Stimulated activated naive B cell treated with anti-CD40 and anti-IgM and Interleukin-4, amounts not matched to agents 10 μg/mL and 1 μg/mL and 100 μg/mL, for 72 hours (primary cell): ENCODE measurements at places on chromosomes 7 and 10.

DNA sequence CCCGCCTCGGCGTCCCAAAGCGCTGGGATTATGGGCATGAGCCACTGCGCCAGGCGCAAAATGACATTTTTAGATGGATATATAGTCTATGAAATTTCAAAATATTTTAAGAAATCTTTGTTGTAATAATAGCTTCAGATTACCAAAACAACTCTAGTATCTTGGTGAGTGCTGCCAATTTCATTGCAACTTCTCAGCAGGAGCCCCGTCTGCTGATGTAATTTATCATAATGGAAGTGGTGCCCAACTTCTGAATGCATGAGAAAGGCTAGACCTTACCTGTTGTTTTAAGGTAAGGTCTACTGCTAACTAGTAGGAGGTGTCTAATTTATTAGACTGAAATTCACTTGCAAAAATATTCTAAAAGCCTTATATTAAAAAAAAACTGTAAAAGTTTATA lies 20.0 kb downstream of the PDSS1 start:
- DNase-seq, result no peak

- DNase-seq, result no peak
Observed at GRCh38 chr10:8138471-8138870, 84.0 kb downstream of the GATA3 start.

DNA sequence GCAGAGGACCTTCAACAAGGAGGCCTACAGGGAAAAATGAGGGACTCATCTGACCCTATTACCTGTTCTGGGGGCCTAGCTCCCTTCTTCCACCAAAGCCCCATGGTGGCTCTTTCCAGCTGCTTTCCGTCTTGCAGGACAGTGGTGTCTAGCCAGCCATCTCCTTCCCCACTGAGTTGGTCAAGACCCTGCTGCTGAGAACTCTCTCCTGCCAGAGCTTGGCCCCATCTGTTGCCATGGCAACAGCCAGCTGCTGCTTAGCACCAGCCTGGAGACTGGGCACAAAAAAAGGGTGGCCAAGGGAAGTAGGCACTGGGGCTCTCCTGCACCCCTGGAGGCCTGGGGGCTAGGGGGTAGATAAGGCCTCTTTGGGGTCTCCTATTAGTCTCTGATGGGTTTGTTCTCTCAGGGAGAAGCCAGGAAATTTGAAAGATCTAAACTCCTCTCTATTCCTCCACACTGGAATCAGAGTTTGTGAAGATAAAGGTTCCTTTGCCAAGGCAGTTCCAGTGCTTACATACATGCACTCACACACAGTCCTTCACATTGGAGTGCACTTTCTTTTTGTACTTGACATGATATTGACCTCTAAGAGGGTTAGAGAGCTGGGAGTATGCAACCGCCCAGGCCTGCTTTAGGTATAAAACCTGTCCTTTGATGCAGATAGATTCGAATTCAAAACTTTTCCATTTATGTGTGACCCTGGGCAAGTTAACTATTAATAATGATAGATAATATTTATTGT lies 15.8 kb downstream of the TSPAN33 start:
- DNase-seq, result no peak

DNA sequence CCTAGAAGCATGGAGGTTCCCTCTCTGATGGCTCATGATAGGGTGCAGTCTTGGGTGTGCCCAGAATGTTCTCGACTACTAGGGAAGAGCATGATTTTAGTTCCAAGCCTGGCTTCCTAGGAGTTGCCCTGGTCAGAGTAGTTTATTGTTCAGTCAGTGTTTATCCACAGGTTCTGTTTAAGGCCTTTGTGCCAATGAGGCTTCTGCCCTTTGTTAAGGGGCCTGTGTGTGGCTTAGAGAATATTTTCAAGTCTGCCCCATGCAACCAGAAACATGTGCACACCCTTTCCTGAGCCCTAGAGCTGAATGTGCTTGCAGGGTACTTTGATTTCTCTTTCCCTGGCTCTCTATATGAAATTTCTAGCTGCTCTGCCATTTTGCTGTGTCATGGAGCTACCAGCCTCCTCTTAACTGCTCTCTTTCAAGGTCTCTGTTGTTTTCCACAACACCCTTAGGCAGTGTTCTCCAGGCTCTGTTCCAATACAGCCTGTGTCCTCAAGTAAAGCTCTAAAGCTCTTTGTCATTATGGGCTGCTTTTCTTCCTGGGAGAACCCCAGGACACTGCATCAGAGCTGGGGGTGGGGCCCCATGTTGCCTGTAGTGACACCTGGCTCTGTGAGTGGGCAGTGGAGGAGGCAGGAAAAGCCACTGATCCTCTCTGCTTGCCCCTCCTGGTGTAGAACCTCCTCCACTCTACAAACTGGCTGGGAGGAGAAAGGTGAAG lies 34.1 kb upstream of the TSPAN33 start:
- DNase-seq, result no peak

- DNase-seq, result no peak
Observed at GRCh38 chr10:78768876-78769275, 299.9 kb upstream of the ZMIZ1 start.

DNA sequence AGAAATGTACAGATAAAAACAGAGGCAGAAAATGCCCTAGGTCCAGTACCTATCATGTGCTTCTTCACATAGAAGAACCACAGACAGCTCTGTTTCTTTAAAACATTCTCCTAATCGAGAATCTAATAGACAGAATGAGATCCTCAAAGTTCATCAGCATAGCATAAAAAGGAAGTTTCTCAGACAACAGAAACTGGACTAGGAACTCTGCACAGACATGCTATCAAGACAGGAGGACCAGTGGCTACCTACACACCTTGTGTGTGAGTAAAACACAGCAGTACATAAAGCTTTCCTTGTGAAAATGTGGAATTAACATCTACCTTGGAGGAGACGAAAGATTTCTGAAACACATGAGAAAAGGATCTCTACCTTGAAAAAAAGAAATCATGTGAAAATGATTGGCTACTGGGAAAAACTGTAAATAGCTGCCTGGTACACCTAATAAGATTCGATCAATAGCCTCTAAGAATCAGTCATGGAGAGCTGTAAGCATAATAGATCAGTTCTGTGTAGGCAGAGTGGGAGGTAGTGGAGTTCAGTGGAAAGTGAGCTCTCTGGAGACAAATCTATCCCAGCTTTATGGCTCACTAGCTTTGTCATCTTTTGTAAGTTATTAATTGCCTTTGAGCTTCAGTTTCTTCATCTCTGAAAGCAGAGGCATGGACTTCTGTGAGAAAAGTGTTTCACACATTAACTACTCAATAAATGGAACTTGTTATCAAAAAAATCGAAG lies 26.7 kb downstream of the ELAPOR2 start:
- DNase-seq, result no peak

- no peak for DNase-seq
Observed at GRCh38 chr10:62778125-62778524, 26.4 kb upstream of the ADO start.
